Effector memory CD4-positive, alpha-beta T cell (primary cell): ENCODE measurements at places on chromosomes 7 and 10.

DNA sequence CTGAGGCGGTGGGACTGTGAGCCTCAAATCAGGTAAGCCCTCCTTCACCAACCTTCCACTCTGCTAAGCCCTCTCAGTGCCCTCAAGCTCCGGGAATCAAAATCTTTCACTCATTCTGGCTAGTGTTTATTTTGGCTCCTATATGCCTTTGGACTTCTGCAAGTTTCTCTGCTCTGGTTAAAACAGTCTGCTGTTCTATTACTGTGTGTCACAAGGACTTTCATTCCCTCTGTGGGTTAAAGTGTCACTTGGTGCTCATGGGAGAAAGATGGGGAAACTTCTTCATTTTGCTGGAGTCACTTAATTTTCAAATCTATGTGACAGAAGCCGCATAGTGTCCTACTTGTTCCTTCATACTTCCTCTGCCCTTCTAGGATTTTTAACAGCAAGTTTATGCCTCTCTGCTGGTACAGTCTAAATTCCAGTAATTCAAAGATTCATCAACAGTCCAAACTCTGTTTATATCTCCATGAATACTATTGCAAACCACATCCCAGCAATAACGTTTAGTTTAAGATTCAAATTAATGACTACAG, 61.3 kb downstream of the CD36 start:
- H3K4me3 ChIP-seq, result no peak overlapping the region
- no peak for DNase-seq
- no peak overlapping the region for H3K27ac ChIP-seq
- no peaks in the 10 kb centered on the region for H3K27me3 ChIP-seq

DNA sequence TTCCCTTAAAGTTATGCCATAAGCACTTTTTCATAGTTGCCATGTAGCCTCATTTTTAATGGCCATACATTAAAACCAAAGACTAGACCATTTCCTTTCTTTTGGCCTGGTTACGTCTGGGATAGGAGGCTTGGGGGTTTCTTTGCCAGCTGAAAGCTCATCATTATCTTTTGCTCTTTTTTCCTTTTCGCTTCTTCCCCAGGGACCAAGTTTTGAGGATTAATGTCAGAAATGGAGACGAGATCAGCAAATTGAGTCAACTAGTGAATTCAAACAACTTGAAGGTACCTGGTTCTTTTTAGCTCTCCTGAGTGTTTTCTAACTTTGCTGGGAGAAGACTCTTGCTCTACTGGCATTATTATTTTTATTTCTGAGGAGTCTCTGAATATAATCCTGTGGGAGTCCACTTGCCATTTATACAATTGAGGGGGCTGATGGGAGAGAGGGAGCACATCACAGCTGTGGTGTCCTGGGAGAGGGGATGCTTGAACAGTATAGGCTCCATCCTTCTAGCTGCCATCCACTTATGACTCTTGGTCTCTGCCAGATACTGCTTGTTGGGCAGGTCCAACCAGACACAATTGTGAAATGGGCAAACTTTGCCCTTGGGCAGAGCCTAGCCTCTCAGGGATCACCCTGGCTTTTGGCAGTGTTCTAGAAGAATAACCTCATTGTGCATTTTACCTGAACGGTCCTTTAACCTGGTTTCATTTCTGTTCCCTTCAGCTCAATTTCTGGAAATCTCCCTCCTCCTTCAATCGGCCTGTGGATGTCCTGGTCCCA, 5.8 kb downstream of the CPA4 start:
- no peak for DNase-seq
- H3K27me3 ChIP-seq, result no peaks in the 10 kb centered on the region
- H3K27ac ChIP-seq, result no peak overlapping the region
- H3K4me1 ChIP-seq, result no peaks in the 10 kb centered on the region

- H3K27ac ChIP-seq, result no peak overlapping the region
- no peak for DNase-seq
- H3K4me3 ChIP-seq, result no peak overlapping the region
- H3K27me3 ChIP-seq, result no peaks in the 10 kb centered on the region
- no peaks in the 10 kb centered on the region for H3K4me1 ChIP-seq
Measured at GRCh38 chr7:46080595-46081159, 159.6 kb upstream of the IGFBP3 start.

GRCh38 chr10:93535293-93535692, 31.2 kb upstream of the FFAR4 start:
- H3K27ac ChIP-seq, result no peak overlapping the region
- no peaks in the 10 kb centered on the region for H3K36me3 ChIP-seq
- no peaks in the 10 kb centered on the region for H3K4me1 ChIP-seq
- no peak overlapping the region for H3K4me3 ChIP-seq
- no peaks in the 10 kb centered on the region for H3K27me3 ChIP-seq
- no peak for DNase-seq

- DNase-seq, result no peak
- H3K27ac ChIP-seq, result no peak overlapping the region
- no peaks in the 10 kb centered on the region for H3K4me1 ChIP-seq
- no peak overlapping the region for H3K4me3 ChIP-seq
- H3K27me3 ChIP-seq, result no peaks in the 10 kb centered on the region
Measured at GRCh38 chr10:13938950-13939349, 352.2 kb downstream of the PRPF18 start.

GRCh38 chr7:115984105-115984504, 46.5 kb downstream of the TFEC start:
- no peak overlapping the region for H3K27ac ChIP-seq
- H3K36me3 ChIP-seq, result no peaks in the 10 kb centered on the region
- no peak overlapping the region for H3K4me3 ChIP-seq
- DNase-seq, result no peak
- H3K4me1 ChIP-seq, result no peaks in the 10 kb centered on the region
- H3K27me3 ChIP-seq, result no peaks in the 10 kb centered on the region

- H3K27ac ChIP-seq, result no peak overlapping the region
- H3K4me1 ChIP-seq, result no peaks in the 10 kb centered on the region
- H3K4me3 ChIP-seq, result no peak overlapping the region
Measured at GRCh38 chr7:123966936-123967335, 41.9 kb downstream of the SPAM1 start.

DNA sequence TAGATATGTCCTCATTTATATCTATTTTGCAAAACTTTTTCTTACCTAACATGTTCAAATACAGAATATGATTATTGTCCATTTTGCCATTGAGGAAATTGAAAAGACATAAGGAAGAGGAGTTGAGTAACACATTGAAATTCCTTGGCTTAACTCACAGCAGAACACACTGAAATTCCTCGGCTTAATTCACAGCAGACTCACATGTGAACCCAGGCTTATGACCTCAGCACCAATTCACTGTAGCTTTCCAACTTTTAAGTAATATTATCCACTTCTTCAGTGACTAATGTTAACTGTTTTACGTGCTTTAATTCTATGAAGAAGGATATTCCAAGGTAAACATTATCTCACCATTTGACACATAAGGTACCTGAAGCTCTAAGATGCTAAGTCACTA, 597.5 kb upstream of the PFKP start:
- H3K36me3 ChIP-seq, result no peaks in the 10 kb centered on the region
- no peak for DNase-seq
- H3K4me3 ChIP-seq, result no peak overlapping the region
- no peaks in the 10 kb centered on the region for H3K27me3 ChIP-seq
- H3K4me1 ChIP-seq, result no peaks in the 10 kb centered on the region

- no peak overlapping the region for H3K4me3 ChIP-seq
- no peaks in the 10 kb centered on the region for H3K4me1 ChIP-seq
- no peak overlapping the region for H3K27ac ChIP-seq
- H3K27me3 ChIP-seq, result no peaks in the 10 kb centered on the region
Measured at GRCh38 chr7:98841179-98841997, 28.4 kb downstream of the TMEM130 start.

GRCh38 chr10:78382772-78383171, 349.1 kb downstream of the RPS24 start:
- H3K4me1 ChIP-seq, result no peaks in the 10 kb centered on the region
- H3K27ac ChIP-seq, result no peak overlapping the region
- no peaks in the 10 kb centered on the region for H3K36me3 ChIP-seq
- H3K4me3 ChIP-seq, result no peak overlapping the region
- no peak for DNase-seq

DNA sequence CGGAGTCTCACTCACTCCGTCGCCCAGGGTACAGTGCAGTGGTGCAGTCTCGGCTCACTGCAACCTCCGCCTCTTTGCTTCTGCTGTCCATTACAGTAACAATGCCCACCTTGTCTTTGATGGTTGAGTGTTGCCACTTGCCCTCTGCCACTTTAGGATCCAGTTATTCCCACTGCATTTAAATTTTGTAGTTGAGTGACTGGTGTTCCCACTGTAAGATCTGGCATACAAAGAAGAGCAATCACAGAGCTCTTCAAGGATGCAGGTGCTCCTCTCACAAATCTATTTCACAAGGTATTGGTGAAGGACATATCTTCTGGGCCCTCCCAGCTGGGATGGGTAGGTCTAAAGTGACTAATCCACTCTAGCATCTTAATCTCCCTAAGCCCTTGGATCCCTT, 12.6 kb downstream of the PTER start:
- DNase-seq, result no peak
- no peak overlapping the region for H3K4me3 ChIP-seq
- H3K36me3 ChIP-seq, result peaks cover 6% of the 10 kb centered on the region
- no peak overlapping the region for H3K27ac ChIP-seq
- no peaks in the 10 kb centered on the region for H3K27me3 ChIP-seq

GRCh38 chr10:22475651-22476600, 130.6 kb downstream of the SPAG6 start:
- no peaks in the 10 kb centered on the region for H3K36me3 ChIP-seq
- H3K27me3 ChIP-seq, result peaks cover 33% of the 10 kb centered on the region
- H3K4me3 ChIP-seq, result peak overlapping the region; percentile 35
- no peak overlapping the region for H3K27ac ChIP-seq
- peaks cover 11% of the 10 kb centered on the region for H3K4me1 ChIP-seq
- DNase-seq, result no peak

DNA sequence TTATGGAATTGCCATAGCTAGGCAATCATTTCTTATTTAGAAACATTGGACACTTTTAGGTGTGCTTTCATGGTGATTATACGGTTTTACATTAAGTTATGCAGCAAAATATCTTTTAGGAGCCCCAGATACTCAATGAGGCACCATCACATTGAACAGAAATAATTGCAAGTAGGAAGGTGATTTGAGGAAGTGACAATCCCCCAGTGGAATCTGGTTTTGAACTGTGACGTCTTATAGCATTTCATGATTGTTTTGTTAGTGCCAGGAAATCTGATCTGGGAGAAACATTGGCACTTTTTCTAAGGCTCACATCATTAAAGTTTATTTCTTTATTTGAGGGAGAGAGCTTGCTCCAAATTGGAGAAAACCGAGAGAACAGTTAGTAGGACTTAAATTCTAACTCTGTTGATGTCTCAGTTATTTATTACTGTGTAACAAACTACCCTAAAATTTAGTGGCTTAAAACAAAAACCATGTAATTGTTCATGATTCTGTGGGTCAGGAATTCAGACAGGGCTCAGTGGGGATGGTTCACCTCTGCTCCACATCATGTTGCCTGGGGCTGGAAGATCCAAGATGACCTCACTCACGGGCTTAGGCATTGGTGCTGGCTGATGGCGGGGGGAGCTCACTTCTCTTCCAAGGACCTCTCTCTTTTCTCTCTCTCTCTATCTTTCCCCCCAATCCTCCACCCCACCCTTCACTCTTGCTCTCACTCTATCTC, 78.2 kb upstream of the STEAP1B start:
- no peaks in the 10 kb centered on the region for H3K4me1 ChIP-seq
- H3K36me3 ChIP-seq, result no peaks in the 10 kb centered on the region
- H3K4me3 ChIP-seq, result no peak overlapping the region
- H3K27me3 ChIP-seq, result no peaks in the 10 kb centered on the region
- no peak for DNase-seq

- no peaks in the 10 kb centered on the region for H3K27me3 ChIP-seq
- H3K4me1 ChIP-seq, result no peaks in the 10 kb centered on the region
- no peak overlapping the region for H3K4me3 ChIP-seq
- no peaks in the 10 kb centered on the region for H3K36me3 ChIP-seq
- H3K27ac ChIP-seq, result no peak overlapping the region
Measured at GRCh38 chr10:121493521-121493920, 104.7 kb downstream of the FGFR2 start.

GRCh38 chr10:26665080-26666048, 32.1 kb upstream of the PDSS1 start:
- no peak overlapping the region for H3K4me3 ChIP-seq
- H3K27ac ChIP-seq, result no peak overlapping the region
- no peaks in the 10 kb centered on the region for H3K36me3 ChIP-seq
- DNase-seq, result no peak
- H3K27me3 ChIP-seq, result no peaks in the 10 kb centered on the region

DNA sequence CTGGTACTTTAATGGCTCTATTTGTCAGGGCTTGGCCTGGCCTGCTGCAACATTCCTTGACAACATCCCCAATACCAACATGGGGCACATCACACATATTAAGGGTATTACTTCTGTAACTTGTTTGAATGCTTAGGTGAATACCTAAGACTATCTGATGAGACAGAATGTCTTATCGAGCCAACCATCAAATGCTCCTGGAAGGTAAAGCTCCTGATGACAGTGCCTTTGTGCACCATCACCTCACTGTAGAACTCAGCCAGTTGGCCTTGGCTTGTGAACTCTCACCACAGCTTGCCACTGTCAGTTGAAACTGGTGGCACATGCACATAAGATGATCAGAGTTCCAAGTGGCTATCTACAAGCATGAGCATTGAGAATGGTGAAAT, 3.7 kb upstream of the MYO1G start:
- peaks cover 31% of the 10 kb centered on the region for H3K36me3 ChIP-seq
- peak overlapping the region; percentile 12 for H3K27ac ChIP-seq
- H3K4me3 ChIP-seq, result no peak overlapping the region
- H3K4me1 ChIP-seq, result peaks cover 69% of the 10 kb centered on the region
- H3K27me3 ChIP-seq, result no peaks in the 10 kb centered on the region

- peaks cover 52% of the 10 kb centered on the region for H3K4me1 ChIP-seq
- H3K4me3 ChIP-seq, result peak overlapping the region; percentile 35
Measured at GRCh38 chr7:99380823-99381663, 6.5 kb downstream of the ARPC1B start.

GRCh38 chr10:61899997-61900828, 1.3 kb upstream of the ARID5B start:
- DNase-seq, result peak; percentile 42
- H3K27me3 ChIP-seq, result no peaks in the 10 kb centered on the region
- H3K36me3 ChIP-seq, result no peaks in the 10 kb centered on the region
- H3K27ac ChIP-seq, result peak overlapping the region; percentile 88

DNA sequence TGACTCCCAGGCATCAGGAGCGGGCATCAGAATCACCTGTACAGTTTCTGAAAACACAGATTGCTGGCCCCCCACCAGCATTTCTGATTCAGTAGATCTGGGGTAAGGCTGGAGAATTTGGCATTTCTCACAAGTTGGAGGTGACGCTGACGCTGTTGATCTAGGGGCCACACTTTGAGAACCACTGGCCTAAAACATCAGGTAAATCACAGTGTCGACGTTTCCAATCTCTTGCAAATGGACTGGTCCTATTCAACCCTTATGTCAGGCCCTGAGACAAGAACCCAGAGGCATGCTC, 564.0 kb downstream of the KCNMA1 start:
- no peak overlapping the region for H3K4me3 ChIP-seq
- H3K27me3 ChIP-seq, result no peaks in the 10 kb centered on the region
- no peak for DNase-seq
- no peaks in the 10 kb centered on the region for H3K4me1 ChIP-seq
- H3K36me3 ChIP-seq, result no peaks in the 10 kb centered on the region

GRCh38 chr7:106590209-106590816, 70.6 kb downstream of the CCDC71L start:
- no peak overlapping the region for H3K27ac ChIP-seq
- no peak overlapping the region for H3K4me3 ChIP-seq
- no peak for DNase-seq
- H3K27me3 ChIP-seq, result no peaks in the 10 kb centered on the region
- H3K36me3 ChIP-seq, result no peaks in the 10 kb centered on the region
- no peaks in the 10 kb centered on the region for H3K4me1 ChIP-seq

- no peak overlapping the region for H3K27ac ChIP-seq
- peaks cover 33% of the 10 kb centered on the region for H3K4me1 ChIP-seq
- no peaks in the 10 kb centered on the region for H3K27me3 ChIP-seq
- no peaks in the 10 kb centered on the region for H3K36me3 ChIP-seq
Measured at GRCh38 chr10:33031171-33031570, 73.1 kb upstream of the ITGB1 start.

GRCh38 chr10:85995791-85996190, 370.8 kb downstream of the GRID1 start:
- no peaks in the 10 kb centered on the region for H3K4me1 ChIP-seq
- H3K4me3 ChIP-seq, result no peak overlapping the region
- no peaks in the 10 kb centered on the region for H3K36me3 ChIP-seq
- peaks cover 4% of the 10 kb centered on the region for H3K27me3 ChIP-seq
